IMR-90 (cell line): ENCODE measurements at places on chromosomes 16 and 17.

DNA sequence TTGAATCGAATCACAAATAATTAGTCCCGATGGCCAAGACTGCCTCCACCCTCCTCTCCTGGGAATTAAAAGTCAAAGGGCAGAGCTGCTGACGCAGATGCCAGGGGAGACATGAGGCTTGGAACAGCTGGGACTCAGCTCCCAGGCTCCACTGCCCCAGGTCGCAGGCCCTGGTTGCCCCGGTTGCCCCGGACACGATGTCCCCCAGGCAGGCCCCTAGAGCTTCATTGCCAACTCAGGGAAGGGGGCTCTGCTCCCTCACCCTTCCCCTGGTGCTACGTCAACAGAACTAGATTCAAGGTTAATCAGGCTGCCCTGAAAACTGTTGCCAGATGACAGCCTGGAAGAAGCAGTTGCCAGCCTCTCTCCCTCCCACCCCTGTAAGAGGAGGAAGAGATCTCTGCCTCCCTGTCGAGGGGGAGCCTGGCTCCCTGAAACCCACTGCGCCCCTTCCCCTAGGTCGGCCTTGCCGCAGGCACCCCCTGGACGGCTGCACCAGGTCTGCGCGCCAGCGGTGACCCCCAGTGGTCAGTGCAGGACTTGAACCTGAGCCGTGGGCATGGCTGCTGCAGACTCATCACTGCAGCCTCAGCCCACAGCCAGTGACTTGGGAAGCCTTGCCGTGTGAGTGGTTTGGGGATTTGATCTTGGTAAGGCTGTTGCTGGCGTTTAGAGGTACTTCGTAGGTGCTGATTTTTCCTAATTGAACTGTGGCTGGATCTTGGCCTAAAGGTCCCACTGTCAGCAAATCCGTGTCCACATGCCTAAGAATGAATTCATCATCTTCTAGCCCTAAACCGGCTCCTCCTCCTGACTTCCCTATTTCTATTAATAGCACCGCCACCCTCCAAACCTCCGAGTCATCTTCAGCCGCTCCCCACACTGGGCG lies 84.1 kb upstream of the TOB1 start:
- peak; percentile 84 for DNase-seq

DNA sequence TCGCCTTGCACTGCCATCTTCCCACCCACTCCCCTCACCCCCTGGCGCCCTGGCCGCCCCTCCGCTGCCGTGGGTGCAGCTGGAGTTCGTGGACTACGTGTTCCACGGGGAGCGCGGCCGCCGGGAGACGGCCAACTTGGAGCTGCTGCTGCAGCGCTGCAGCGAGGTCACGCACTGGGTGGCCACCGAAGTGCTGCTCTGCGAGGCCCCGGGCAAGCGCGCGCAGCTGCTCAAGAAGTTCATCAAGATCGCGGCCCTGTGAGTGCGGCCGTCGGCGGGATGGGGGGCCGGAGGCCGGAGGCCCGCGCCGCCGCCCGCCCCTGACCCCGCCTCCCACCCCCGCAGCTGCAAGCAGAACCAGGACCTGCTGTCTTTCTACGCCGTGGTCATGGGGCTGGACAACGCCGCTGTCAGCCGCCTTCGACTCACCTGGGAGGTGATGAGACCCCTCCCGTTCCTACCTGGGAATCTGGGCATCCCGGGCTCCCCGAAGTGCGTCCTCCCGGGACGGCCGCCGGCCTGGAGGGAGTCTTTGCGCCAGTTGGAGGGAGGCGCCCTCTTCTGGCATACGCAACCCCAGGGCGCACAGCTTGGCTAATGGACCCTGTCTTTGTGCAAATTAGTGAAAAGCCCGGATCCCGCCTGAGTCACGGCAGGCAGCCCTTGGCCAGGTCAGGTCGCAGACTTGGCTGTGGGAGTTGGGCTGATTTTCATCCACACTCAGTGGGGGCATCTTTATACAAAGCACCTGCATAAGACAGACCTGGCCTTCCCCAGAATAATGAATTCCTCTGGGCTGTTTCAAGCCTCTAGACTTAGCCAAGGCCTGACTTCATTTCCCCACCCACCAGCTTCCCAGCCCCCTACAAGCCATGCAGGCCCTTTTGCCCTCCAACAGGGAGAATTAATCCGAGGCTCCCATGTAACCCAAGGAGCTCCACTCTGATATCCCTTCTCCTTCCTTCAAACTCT lies 14.3 kb downstream of the RAPGEFL1 start:
- DNase-seq: peak; percentile 76

DNA sequence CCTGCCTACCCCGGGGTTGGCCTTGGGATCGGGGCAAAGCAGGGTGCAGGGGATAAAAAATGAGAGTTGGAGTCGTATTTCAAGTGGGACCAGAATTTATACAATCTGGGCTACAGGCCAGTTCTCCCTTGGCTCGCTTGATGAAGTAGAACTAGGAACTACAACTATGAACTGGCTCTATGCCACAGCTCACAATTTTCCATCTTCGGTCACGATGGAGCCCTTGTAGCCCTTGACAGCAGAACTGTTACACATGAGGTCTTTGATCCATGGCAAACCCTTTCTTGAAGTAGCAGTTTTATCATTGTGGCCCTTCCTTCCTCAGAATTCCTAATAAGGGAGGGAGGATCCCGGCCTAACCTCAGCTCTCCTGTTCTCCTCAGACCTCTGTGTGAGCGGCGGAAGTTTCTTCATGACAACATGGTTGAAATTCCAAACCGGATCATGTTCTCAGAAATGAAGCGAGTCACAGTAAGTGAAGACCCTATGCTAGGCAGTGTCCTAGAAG lies 17.1 kb downstream of the LIG3 start:
- DNase-seq: peak; percentile 87

DNA sequence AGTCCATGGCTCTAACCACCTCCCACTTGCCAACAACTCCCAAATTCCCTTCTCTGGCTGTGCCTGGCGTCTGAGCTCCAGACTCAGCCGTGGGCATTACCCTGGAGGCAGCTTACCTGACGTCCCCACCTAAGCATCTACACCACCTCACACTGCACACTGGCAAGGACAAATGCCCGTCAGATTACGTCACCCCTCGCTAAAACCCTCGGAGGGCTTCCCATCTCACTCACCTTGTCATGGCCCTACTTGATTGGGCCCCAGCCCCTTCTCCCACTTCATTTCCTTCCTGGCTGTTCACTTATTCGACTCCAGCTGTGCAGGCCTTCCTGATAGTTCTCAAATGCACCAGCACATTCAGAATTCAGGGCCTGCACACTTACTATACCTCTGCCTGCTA lies 13.4 kb downstream of the ALOXE3 start:
- no peak for DNase-seq

- peak; percentile 73 for DNase-seq
Observed at GRCh38 chr17:73342541-73343167, 30.9 kb upstream of the CDC42EP4 start.

- DNase-seq: peak; percentile 65
Observed at GRCh38 chr17:35612924-35613521, 25.9 kb downstream of the AP2B1 start.

DNA sequence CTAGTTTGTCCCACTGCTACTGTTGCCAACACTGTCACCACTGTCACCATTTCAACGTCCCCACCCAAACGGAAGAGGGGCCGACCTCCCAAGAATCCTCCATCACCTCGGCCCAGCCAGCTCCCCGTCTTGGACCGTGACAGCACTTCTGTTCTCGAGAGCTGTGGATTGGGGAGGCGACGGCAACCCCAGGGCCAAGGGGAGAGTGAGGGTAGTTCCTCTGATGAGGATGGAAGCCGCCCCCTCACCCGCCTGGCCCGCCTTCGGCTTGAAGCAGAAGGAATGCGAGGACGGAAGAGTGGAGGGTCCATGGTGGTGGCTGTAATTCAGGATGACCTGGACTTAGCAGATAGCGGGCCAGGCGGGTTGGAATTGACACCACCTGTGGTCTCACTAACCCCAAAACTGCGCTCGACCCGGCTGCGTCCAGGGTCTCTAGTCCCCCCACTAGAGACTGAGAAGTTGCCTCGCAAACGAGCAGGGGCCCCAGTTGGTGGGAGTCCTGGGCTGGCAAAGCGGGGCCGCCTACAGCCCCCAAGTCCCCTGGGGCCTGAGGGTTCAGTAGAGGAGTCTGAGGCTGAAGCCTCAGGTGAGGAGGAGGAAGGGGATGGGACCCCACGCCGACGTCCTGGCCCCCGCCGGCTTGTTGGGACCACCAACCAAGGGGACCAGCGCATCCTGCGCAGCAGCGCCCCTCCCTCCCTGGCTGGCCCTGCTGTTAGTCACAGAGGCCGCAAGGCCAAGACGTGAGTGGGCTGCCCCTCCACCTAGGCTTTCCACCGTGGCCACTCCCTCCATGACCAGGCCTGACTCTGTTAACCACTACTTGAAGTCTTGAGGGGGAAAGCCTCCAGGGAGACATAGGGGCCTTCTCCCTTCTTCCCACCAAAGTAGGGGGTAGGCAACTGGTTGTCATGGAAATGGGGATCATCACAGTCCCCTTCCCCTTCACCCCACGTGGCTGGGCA lies 9.0 kb upstream of the PHKG2 start:
- DNase-seq: no peak

- DNase-seq: peak; percentile 77
Observed at GRCh38 chr16:81319221-81319912, 4.6 kb downstream of the GAN start.

DNA sequence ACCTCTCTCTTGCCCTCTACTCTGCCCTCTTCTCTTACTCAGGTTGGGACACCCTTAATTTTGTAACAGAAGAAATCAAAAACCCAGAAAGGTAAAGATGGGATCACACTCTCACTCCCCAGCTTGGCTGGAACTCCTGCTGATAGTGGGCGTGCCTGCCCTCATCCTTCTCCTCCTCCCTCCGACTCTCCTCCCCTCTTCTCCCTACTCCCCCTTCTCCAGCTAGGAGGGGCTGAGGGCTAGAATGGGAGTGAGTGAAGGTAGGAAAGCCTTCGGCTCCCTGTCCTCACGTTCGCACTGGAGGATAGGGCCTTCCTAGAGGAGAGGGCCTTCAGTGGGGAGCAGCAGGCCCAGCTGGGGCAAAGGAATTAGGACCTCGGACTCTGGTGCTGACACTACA lies 20.3 kb downstream of the SLC7A6OS start:
- no peak for DNase-seq

DNA sequence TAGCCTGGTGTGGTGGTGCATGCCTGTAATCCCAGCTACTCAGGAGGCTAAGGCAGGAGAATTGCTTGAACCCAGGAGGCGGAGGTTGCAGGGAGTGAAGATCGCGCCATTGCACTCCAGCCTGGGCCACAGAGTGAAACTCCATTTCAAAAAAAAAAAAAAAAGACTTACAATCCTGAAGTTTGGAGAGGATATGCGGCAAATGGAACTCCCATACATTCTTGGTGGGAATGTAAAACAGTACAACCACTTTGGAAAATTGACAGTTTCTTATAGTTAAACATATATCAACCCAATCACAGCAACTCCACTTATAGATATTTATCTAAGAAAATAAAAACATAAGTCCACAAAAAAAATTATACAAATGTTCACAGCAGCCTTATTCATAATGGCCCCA lies 11.9 kb downstream of the GFOD2 start:
- DNase-seq: no peak

DNA sequence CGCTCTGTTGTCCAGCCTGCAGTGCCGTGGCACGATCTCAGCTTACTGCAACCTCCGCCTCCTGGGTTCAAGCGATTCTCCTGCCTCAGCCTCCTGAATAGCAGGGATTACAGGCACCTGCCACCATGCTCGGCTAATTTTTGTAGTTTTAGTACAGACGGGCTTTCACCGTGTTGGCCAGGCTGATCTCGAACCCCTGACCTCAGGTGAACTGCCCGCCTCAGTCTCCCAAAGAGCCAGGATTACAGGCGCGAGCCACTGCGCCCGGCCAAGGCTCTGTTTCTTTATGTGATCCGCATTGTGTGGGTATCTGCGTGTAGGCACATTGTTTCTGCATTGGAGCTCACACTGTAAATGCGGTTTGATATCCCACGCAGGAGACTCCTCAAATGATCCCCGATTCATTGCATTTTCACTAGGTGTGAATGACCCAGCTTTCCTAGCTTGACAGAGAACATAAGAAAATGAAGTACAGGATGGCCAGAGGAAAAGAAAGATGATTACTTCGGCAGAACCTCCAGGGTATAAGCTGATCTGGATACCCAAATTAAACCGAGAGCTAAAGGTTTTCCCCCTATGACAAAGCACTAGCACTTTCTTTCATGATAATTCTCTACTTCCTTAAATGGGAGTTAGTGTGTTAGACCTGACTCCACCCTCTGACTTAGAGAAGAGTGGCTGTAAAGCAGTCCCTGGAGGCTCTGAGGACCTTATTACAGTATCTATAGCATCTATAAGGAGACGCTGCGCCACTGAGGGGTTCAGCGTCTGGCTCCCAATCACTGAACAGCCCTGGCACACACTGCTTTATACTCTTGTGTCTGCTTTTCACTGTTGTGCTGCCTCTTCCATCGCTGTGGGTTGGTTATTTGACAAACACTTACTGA lies 17.3 kb downstream of the COTL1 start:
- DNase-seq: peak; percentile 43

GRCh38 chr17:58278661-58279015 lies 2.1 kb downstream of the MPO start:
- DNase-seq: no peak

- DNase-seq: no peak
Observed at GRCh38 chr16:83907631-83908250, 8.8 kb downstream of the MLYCD start.

GRCh38 chr17:8220783-8221662 lies 10.6 kb upstream of the AURKB start:
- peak; percentile 95 for DNase-seq

GRCh38 chr16:10495031-10495345 lies 85.4 kb downstream of the EMP2 start:
- DNase-seq: no peak

DNA sequence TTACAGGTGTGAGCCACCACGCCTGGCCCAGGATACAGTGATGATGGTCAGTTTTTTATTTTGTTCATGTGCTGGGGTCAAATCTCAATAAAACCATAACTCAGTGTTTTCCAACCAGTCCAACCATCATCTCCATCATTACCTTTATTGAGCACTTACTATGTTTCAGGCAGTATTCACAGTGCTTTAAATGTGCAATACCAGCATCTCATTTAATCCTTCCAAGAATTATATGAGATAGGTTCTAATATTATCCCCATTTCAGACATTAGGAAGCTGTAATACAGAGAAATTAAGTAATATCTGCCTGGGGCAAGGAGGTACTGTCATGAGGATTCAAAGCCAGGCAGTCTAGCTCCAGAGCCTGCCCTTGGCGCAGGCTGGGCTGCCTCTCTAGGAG lies 36.9 kb upstream of the TANGO6 start:
- no peak for DNase-seq

DNA sequence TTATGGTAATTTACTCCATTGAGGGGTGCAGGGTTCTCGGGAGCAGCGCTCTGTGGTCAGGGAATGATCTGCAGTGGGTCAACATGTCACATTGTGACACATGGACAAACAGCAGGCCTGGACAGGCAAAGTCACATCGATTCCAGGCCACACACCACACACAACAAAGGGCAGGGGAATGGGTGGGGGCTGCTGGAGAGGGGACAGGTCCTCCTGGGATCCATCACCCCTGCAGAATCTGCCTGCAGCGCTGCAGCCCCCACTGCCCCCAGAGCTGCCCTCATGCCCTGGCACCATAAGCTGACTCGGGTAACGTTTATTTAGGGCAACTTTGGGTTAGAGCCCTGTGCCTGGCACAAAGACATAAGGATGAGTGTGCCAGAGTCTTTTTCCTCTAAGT lies 9.1 kb downstream of the PEMT start:
- DNase-seq: no peak
